T-cell (primary cell): ENCODE measurements at places on chromosomes 3 and 15.

DNA sequence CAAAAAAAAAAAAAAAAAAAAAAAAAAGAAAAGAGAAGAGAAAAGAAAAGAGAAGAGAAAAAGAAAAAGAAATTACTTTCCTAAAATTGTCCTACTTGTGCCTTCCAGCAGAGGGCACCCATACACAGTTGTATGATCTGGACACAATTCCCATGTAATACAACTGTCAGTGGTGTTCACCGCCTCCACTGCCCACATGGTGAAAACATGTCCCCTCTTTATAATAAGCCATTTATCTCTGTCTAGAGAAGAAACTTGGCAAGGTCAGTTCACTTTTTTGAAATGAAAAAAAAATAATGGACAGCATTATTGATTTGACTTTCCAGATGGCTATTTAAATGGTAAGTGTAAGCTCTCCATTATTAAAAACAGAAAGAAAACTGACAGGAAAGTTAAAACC is 459.4 kb downstream of the GBE1 start:
- no peak for DNase-seq

DNA sequence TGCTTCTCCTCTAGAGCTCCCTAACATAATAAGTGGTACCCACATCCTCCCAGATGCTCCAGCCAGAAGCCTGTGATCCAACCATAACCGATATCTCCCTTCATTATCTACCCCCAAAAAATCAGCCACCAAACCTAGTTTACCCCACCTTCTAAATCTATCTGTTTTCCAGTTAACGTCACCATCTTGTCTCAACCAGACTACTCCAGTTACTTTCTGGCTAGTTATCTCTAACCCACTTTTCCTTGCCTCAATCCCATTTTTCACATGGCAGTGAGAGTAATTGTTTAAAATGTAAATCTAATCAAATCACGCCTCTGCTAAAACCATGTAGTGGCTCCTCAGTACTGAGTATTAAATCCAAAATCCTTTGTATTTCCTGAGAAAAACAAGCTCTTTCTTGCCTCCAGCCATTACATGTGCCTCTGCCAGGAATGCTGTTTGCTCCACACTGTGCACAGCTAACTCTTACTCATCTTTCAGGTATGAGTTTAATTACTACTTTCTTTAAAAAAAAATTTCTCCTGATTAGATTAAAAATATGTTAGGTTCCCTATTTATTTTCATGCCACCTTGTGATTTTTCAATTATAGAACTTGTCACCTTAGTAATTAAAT is 15.4 kb downstream of the CCDC54 start:
- DNase-seq = no peak

- DNase-seq = no peak
Measured at GRCh38 chr3:174957081-174957480, 97.9 kb downstream of the NAALADL2 start.

- no peak for DNase-seq
Measured at GRCh38 chr3:72105306-72105705, 320.4 kb upstream of the PROK2 start.

DNA sequence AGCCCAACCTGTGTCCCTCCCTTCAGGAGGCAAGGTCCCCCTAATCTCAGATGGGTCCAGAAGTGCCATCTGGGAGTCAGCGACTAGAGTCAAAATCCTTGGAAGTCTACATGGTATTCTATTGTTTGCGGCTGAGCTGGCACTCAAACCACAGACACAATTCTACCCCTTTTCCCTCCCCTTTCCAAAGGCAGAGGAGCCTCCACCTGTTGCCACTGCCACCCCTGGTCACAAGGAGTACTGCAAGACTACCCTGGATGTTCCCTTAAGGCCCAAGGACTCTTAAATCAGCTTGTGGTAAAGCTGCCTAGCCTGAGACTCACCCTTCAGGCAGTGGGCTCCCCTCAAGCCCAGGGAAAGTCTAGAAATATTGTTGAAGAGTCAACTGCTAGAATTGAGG is 4.3 kb upstream of the OR5H6 start:
- DNase-seq = no peak

DNA sequence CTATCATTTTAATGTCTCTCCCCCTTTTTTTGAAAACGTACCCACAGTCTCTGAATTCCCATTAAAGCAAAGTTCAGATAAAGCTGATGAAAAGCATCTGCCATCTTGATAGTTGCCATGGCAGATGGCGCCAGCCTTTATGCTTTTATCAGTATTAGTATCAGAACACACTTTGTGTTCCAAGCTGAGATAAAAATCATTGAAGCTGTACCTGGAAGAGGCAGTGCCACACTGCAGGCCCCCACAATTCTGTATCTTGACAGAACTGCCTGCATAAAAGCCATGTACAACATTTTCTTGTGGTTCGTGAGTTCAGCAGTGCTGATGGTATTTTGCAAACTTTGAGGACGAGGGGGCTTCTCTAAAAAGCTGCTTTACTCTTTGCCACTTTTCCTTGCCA is 311.7 kb downstream of the SATB1 start:
- DNase-seq = no peak

DNA sequence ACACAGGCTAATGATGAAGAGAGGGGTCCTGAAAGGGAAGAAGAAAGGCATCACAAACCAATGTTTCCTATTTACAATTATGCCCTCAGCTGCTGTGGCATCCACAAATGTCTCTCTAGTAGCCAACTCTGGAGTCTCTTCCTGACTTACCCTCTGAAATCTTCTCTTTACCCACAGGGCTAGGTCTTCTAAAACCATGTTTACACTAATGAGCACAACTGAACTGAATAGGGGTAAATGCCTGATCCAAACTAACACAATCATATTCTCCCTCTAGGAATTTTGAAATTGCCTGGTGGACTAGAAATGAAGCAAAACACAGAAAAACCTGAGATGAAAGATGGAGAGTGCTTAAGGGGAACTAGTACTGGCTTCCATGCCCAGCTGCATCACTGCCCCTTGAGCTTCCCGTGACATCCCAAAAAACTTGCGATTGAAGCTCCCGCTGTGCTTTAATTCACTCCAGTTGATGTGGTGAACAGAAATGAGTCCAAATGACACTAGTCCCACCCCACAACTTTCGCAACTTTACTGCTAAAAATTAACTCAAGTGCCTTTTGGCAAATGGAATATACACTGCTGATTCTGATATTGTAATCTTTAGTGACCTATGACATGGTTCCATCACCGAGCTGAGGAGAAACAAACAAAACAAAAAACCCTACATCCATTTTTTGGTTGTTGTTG is 32.8 kb downstream of the CFAP20DC start:
- no peak for DNase-seq

DNA sequence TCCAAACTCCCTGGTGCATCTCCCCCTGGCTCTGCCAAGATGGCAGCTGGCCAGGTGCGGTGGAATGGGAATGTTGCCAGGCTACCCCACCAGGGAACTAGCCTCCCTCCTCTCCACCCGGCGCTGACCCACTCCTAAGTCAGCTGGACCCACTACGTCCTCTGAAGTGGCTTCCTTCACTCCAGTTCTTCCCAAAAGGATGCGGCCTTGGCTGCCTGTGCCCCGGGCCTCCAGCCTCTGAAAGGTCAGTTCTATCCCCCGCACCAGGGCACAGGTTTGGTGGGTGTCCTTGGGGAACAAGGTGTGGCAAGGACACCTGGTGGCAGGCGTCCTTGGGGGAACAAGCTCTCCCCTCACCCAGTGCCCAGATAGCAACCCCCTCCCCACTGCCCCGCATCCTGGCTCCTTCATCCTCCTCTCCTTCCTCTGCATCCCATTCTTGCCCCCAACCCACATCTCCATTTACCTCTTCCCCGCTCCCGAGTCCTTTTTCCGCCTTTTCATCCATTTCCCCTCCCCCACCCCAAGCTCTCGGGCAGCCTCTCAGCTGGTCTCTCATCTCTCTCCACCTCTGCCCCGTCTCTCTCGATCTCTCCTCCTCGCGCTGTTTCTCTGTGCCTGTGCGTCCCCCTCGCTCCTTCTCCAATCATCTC is 54.0 kb downstream of the LHFPL4 start:
- DNase-seq = no peak
